Right ventricle myocardium inferior (tissue), 1 donor: ENCODE measurements at places on chromosomes 12 and 14.

GRCh38 chr12:121637231-121637914 lies 11.0 kb downstream of the ORAI1 start:
- DNase-seq, result peak; percentile 73

DNA sequence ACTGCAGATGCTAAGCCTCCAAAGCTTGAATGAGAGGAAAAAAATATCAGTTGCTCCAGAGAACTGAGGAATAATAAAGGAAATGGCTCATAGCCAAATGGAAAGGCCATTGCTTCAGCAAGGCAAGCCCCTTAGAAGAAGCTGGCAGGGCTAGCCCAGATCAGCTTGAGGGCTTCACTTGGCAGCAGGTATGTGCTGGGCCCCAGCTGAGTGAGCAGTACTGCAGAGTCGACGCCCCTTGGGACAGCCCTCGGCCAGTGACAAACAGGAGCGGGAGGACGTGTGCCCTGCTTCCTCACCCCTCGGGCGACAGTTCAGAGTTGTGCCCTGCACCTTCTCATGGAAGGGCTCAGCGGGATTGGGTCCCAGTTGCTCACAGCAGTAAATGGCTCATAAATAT lies 1031.2 kb upstream of the TMEM132C start:
- DNase-seq, result no peak

- no peak for DNase-seq
These were observed 7.5 kb downstream of the UTP20 start for GRCh38 chr12:101287357-101287756.

GRCh38 chr14:101525640-101526527 lies 35.4 kb upstream of the DIO3 start:
- DNase-seq, result no peak

DNA sequence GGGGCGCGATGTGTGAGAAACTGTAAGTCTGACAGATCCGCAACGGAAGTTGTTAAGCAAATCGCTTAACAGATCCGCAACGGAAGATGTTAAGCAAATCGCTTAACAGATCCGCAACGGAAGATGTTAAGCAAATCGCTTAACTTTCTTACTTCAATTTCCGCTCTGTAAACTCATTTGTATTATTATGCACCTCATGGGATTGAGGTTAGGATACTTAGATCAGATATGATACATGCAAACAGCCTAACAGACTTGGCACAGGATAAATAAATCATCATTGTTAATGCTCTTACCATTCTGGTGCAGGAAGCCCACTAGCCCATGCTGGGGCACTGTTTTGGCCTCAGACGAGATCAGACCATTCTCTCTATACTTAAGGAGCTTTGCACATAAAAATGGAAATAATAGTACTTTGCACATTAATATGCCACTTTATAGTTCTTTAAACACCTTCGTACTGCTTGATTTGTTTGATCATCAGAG lies 399 bp downstream of the NCAPD2 start:
- no peak for DNase-seq

DNA sequence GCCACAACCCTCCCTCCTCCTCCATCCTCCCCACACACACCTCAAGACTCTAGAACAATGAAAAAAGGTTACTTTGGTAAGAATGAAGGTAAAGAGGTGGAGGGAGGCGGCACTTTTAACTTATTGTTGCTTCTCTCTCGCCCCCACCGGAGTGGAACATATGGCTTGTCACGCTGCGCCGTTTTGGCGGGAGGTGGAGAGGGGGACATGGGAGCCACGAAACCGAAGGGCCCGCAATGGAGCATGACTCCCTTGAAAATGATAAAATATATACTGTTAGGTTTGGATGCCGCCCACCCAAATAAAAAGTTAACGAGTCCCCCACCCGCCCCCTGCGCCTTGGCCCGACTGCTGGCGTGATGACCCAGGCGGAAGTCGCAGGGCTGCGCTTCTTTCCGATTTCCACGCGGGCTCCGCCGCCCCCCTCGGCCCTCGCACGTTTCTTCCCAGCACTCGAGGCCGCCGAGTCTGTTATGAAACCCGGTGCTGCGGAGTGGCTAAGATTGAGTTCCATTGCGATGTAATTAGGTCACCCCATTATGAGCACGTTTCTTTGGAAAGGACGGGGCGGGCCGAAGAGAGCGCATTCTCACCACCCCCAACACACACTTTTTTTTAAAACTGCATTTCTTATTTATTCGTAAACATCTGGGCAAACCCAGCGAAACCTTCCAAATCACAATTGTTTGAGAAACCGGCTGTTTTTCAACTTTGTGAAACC lies 1.4 kb upstream of the ZFP36L1 start:
- peak; percentile 95 for DNase-seq

GRCh38 chr12:114658002-114658441 lies 26.0 kb downstream of the TBX3 start:
- no peak for DNase-seq

DNA sequence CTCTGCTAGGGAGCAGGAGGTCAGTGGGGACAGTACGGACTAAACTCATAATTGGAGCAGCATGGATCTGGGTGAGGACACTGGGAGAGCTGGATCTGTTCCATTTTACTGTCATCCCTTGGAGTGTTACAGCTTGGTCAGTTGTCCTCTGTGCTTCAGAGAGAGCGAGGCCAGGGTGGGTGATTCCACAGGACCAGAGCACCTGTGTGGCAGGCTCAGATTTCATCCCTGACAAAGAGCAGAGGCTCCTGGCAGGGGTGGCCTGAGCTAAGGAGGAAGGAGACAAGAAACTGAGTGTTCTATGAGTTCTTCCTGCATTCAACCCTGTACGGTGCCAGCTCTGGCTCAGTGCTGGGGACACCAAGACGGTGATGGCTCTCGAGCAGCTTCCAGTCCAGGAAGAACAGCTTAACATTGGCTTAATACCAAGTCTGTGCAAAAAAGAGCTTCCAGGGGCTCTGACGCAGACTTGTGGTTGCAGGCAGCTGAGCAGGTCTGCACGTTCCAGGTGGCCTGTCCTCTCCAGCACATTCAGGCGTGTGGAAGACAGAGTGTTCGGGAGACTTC lies 8.4 kb upstream of the PGF start:
- DNase-seq, result no peak

DNA sequence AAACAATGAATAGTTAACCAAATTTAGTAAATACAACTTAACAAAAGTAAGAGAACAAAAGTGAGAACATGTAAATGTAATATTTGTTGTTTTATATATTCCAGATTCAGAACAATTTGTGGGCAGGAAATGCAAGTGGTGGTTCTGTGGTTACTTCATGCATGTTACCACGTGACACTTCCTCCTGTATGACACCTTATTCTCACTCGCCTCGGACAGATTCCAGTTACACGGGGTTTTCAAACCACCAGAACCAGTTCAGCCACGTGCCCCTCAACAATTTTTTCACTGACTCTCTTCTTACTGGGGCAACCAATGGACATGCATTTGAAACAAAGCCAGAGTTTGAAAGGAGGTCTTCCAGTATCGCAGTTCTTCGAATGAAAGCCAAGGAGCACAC lies 21.0 kb downstream of the ALX1 start:
- DNase-seq, result no peak
